ENCODE measurements at places on chromosomes 1 and 21. TPM values are rescaled to one million over a fixed set of nuclear protein-coding genes. Genes with fewer than 3 reads are reported as not detected.

DNA sequence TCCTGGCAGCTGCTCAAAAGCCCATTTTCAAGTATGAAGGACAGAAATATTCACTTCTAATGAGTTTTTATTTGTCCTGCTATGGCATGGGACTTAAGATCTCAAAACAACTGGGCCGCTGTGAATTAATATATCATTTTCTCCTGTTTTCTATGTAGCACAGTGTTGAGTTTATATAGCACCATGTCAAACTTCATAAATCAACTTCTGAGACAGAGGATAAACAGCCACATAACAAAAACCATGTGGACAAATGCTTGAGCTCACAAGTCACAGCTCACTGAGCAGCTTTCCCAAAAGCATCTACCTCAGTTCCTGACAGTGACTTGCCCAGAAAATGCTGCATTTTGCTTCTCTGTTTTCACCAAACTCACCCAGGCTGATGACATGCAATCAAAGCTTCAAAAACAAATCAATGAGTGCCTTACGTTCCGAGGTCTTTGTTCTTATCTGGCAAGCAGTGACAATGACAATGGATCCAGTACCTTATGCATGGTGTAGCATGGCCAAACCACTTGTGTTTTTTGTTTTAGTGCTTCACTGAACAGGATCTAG is 722.6 kb downstream of the LRRIQ3 start:
- DNase-seq, result no peak

GRCh38 chr1:219163401-219163954 is 10.2 kb upstream of the LYPLAL1 start:
- DNase-seq, result no peak

DNA sequence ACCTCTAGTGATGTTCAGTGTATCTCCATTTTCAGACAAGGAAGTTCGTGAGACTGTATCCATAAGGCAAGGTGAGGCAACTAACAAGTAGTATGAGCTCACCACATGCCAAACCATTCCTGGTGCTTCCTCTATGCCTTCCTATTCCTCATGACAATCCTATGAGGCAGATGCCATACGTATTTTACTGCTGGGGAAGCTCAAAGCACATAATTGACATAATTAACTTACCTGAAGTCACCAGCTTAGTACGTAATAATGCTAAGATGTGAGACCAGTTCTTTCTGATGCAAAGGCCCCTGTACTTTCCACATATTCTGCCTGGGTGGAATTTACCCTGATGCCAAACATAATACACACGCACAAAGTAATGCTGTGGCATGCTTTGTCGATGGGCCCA is 83.6 kb upstream of the NFIA start:
- no peak for DNase-seq

DNA sequence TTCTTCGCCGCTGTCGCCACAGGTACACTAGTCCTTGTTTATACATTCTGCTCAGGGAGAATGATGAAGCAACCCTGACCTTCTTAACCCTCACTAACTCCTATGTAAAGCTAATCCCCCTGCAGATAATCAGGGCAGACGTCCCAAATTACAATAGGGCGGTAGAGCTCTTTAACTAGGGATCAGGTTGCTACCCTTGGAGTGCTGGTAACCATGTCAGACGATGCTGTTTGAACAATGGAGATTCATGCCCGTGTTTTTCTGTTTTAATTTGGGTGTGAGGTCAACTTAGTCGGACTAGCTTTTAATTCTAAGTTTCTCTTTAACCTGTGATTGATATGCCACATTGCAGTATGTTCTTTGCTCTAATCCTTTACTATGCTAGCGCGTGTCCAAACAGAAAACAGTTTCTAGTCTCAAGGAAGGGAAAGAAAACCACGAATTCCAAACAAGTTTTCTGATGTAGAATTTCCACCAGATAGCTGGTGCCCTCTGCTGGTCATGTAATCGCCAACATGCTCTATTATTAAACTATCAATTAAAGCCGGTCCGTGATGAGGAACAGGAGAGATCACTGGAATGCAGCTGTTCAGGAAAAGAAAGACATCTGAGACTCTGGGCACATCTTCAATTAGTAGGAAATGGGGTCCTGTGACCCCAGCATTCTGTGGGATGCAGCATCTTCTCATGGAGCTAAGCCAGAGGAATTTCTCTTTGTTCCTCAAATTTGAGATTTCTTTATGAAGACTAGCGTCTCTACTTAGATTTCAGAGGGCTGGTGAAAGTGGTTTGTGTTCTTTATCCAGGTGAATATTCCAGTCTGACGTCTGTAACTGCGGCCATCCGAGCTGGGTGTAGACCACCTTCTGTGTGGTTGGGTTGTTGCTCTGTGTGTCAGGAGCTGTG is 18.3 kb upstream of the VAMP3 start:
- DNase-seq, result peak; percentile 36

- DNase-seq, result no peak
Observed at GRCh38 chr1:233105225-233105624, 154.8 kb downstream of the NTPCR start.

DNA sequence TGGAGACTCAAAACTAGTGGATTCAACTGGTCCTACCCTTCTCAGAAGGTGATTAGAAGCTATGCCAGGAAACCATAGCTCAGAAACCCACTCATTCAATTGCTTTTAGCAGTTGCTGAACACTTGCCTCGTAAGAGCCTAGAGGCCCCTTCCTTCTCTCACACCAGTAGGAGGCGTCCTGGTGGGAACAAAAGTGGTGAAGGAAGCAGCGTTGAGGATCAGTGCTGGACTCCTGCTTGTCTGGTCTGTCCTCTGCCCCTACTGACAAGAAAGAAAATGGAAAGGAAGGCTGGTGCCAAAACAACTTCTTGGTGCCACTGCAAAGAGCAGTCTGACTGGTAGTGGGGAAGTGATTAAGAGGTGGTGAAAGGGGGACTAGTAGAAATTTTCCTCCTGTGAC is 269.7 kb downstream of the LMO4 start:
- DNase-seq, result no peak

DNA sequence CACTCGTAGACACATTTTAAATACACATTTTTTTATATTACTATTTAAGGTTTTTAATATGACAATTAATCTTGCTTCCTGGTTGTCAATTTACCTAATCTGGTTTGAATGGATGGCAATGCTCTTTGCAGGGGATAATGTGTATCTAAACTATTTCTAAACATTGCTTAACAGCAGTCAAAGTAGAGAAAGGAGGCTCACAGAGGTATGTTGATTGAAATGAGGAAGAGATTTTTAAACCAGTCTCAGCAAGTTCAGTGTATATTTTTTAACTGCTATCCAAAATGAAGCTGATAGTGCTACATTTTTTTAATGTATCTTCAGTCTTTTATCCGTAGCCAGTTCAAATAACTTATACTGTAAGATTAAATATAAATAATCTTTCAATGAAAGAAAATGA is 17.4 kb downstream of the FMO1 start:
- DNase-seq, result no peak

DNA sequence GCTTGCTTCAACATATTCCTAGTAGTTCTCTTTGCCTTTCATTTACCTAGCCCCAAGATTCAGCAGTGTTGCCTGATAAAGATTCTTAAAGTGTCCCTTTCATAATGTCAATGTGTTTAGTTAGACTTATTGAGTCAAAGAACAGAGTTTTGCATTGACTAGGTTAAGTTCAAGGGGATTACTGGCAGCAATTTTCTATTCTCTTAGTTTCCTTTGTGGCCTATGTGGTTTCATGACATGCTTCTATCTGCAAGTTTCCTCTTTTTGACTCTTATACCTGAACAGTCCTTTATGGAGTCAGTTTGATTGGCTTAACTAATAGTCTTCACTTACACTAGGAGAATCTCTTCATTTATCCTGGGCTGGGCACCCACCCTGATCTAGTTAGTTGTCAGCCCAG is 151.3 kb downstream of the ADGRL4 start:
- no peak for DNase-seq

GRCh38 chr1:162397039-162397448 is 14.9 kb downstream of the SH2D1B start:
- DNase-seq, result no peak

GRCh38 chr1:13782634-13783360 is 82.8 kb downstream of the PRDM2 start:
- DNase-seq, result no peak

DNA sequence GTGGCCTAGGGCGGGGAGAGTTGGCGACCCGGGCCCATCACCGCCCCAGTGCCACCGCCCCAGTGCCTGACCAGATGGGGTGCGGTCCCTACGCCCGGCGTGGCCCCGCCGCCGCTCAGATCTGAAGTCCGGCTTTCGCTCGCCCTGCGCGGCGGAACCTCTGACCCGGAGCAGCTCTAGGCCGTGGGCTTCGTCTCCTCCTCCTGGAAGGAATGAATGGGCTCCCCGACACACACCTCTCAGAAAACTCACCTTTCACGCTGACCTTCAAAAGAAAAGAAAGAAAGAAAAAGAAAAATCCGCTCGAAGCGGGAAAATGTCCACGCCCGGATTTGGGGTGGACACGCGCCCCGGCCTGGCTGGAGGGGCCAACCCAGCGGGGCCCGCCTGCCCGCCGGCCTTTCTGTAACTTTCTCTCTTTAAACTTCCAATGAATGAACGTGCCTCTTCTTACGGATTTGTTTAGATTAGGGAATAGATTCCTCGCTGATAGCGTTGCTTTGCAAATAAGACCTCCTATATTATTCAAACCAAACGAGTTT is 5.4 kb upstream of the SIM2 start:
- DNase-seq, result no peak

GRCh38 chr21:44800971-44801467 is 601 bp downstream of the UBE2G2 start:
- no peak for DNase-seq

DNA sequence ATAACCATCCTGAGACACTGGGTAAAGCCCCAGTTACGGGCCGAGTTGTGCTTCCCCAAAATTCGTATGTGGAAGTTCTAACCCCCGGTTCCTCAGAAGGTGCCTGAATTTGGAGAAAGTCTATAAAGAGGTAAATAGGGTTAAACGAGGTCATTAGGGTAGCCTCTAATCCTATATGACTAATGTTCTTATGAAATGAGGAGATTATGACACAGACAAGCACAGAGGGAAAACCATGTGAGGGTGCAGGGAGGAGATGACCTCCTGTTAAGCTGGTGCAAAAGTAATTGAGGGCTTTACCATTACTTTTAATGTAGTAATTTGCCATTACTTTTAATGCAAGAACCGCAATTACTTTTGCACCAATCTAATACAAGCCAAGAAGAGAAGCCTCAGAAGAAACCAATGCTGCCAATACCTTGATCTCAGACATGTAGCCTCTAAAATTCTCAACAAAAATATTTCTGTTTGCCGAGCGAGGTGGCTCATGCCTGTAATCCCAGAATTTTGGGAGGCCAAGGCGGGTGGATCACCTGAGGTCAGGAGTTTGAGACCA is 260.8 kb downstream of the GPATCH2 start:
- no peak for DNase-seq

- no peak for DNase-seq
Observed at GRCh38 chr1:93770640-93771039, 89.0 kb upstream of the BCAR3 start.

DNA sequence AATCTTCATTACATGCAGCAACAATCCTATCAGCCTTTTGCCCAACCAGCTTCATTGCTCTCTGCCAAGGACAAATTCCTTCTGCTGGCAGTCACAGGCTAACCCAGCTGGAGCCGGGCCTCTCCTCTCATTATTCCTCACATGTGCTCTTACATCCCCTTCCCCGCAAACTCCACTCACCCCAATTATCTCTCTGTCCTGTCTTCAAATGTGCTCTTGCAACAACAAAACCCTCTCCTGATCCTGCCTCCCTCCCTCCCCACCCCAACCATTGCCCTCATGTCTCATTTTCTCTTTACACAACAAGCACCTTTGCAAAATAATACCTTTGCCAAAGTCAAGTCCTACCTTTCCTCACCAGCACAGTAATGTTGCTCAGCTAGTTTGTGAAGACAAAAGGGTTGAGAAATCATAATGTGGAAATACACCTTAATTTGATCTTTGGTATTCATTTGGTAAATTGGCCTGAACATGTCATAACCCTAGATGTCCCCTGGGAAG is 36.0 kb upstream of the DHCR24 start:
- DNase-seq, result no peak

DNA sequence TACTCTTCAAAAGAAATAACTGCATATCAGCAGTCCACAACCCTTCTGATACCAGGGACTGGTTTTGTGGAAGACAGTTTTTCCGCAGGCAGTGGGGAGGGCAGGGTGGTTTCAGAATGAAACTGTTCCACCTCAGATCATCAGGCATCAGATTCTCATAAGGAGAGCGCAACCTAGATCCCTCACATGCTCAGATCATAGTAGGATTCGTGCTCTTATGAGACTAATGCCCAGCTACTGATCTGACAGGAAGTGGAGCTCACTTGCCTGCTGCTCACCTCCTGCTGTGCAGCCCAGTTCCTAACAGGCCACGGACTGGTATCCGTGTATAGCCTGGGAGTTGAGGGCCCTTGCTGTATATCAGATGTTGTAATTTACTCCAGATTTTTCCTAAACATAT is 11.5 kb downstream of the RO60 start:
- DNase-seq, result no peak

GRCh38 chr1:97210307-97210706 is 488.7 kb downstream of the PTBP2 start:
- no peak for DNase-seq

DNA sequence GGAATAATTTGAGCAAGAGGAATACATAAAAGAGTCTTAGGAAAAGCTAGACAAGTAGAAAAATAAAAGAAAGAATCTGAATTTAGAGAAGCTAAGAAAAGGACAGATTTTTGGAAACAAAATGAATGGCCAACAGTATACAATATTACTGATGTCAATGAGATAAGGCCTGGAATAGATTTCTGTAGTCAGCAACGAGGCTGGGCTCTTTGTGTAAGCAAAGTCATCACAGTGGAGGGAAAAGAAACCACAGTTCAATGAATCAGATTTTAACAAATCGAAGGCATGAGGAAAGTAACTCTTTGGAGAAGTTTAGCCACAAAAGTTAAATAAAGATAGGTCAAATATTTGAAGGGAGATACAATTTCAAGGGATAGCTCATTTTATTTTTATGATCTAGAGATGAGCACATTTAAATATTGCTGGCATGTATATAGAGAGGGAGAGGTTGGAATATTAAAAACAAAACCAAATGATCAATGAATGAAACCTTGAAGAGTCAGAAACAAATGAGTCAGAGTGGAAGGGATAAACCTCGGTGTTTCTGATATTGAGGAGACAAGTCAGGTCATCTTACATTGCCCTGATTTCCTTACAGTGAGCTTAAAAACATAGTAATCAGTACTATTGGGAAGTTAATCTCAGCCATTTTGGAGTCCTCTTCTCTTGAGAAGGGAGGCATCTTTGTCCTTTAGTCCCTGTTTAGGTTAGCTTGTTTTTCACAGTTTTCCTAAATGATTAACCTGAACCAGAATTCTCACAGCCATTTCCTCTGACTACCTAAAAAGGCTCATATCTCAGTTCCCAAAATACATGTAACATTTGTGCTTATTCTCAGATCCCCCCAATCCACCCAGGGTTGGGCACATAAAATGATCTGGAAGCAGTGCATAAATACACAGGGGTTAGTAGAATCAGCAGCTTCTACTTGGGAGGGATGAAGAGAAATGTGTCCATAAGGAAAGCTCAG is 620.0 kb upstream of the B3GALT2 start:
- DNase-seq, result no peak

LMOD1 gene
- total RNA-seq, result 17.4 TPM

NME7 gene
- 4.8 TPM for total RNA-seq

FAM177B gene
- not detected for total RNA-seq

LEPR gene
- total RNA-seq, result 7.8 TPM

FCRL2 gene
- total RNA-seq, result not detected

RIPK4 gene
- total RNA-seq, result not detected

RAB25 gene
- total RNA-seq, result not detected

SLC6A17 gene
- total RNA-seq, result 0.19 TPM

GJB3 gene
- not detected for total RNA-seq

CD34 gene
- 61.1 TPM for total RNA-seq

All from psoas muscle (tissue), 8 donors.